Hepatocyte (in vitro differentiated cells): ENCODE measurements at places on chromosomes 5 and 9. TPM values are rescaled to one million over a fixed set of nuclear protein-coding genes. Genes with fewer than 3 reads are reported as not detected.
A peak's percentile ranks its signal among the peaks of the same experiment; 100 is the strongest.

DNA sequence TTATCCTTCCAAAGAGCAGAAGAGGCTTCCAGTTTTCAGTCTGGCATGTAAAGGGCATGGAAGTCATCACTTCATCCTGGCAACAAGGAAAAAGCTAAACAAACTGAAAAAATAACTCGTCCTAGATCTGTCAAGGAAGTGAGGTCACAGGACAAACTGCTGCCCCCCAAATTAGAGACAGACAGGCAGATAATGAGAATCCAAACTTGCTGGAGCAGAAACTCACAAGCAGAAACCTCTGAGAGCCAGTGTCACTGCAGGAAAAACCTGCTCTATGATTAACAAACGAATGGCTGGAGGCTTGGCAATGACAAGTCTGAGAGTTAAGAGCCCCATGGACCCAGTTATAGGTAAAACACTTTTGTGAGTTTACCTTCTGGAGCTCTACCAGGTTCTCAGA, 18.9 kb upstream of the MLANA start:
- no peak for DNase-seq

The PTGDS gene
- 290 and 383 TPM in 2 replicates for polyA plus RNA-seq

The PDE8B gene
- 8.3 and 12.3 TPM in 2 replicates for polyA plus RNA-seq

DNA sequence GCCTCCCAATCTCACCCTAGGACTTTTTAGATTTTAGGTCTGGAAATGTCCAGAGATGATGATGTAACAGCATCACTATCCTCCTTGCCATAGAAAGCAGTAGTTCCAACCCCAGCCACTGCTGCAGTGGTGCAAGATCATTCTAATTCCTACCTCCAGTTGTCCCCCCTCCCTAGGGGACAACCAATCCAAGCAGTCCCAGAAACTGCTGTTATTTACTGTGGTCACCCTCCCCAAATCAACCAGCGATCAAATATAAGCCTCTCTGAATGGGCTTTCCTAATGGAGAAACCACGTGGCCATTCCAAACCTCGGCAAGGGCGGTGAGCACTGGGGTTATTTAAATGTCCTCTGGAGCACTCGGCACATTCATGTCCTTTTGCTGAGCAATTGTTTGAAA, 159.8 kb downstream of the SLF1 start:
- DNase-seq: no peak

GRCh38 chr5:151758141-151758429, 346 bp downstream of the ATOX1 start:
- no peak for DNase-seq

The FOXD4L3 gene
- polyA plus RNA-seq: not detected in 2 replicates

DNA sequence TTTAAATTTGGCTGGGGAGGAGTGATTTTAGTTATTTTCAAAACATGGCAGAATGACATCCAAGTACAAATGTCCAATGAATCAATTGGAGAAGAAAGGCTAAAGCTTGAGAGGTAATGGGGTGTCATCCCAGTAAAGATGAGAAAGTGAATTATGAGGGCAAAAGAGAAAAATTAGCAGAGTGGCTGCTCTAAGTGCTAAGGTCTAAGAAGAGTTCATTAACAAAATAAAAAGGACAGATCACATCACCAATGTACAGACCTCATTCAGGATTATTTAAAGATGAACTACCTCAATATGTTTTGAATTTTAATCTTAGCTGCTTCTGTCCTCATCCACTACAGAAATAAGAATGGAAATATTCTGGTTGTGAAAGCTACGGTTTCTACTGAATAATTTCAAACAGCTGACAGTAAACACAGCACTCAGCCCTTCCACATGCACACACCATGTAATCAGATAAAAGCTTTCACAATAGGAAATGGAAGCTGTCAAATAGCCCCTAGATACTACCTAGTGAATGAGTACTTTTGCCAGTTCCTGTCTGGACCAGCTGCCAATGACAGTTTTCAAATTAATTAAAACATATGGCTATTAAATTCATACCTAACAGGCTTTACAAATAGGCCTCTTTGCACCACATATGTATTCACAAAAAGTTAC, 171.5 kb downstream of the SSBP2 start:
- DNase-seq: peak; percentile 6

GRCh38 chr9:133403766-133404453, 13.9 kb downstream of the REXO4 start:
- DNase-seq: peak; percentile 49

The PURA gene
- 7.4 and 10.1 TPM in 2 replicates for polyA plus RNA-seq

- no peak for DNase-seq
Measured at GRCh38 chr5:169288066-169288930, 12.6 kb downstream of the SLIT3 start.

- no peak for DNase-seq
Measured at GRCh38 chr9:109604781-109605180, 106.7 kb upstream of the PTPN3 start.

DNA sequence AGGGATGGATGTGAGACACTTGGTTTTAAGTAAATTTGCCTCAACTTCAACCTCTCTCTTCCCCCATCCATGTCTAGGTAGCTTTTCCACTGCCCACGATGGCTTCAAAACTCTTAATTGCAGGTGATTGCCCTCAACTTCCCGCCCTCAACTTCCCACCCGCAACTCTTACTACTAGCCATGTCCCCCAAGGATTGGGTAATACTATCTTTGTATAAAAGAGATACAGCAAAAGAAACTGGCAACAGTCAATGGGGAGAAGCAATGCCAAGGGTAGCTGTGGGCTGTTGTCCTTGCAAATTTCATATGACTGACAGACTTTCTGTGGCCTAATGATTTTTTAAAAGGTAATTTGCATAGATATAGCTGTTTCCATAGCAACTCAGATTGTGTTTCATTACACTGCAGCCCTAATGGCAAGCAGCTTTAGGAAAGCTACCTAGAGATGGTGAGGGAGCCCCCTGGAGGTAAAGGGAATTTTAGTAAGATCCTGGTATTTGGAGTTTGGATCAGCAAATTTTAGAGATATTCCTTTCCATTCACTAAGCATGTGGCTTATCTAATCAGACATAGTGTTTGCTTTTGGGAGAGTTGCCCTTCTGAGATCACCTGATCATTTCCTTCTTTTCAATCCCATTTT, 421.5 kb upstream of the DAP start:
- peak; percentile 60 for DNase-seq

- no peak for DNase-seq
Measured at GRCh38 chr5:89179731-89180130, 296.7 kb upstream of the MEF2C start.

DNA sequence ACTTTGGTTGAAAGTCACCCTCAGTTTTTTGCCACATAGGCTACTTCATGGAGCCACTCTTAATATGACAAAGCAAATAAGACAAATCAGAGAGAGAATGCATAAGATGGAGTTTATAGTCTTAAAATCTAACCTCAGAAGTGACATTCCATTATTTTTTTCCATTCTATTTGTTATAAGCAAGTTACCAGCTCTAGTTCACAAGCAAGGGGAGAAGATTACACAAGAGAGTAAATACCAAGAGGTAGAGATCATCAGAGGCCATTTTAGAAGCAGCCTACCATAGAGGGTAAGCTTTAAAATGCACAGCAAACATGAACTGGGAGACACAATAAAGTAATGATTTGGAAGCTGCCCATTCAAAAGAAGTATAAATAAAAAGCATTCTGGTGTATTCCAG, 651.3 kb upstream of the MEF2C start:
- no peak for DNase-seq

DNA sequence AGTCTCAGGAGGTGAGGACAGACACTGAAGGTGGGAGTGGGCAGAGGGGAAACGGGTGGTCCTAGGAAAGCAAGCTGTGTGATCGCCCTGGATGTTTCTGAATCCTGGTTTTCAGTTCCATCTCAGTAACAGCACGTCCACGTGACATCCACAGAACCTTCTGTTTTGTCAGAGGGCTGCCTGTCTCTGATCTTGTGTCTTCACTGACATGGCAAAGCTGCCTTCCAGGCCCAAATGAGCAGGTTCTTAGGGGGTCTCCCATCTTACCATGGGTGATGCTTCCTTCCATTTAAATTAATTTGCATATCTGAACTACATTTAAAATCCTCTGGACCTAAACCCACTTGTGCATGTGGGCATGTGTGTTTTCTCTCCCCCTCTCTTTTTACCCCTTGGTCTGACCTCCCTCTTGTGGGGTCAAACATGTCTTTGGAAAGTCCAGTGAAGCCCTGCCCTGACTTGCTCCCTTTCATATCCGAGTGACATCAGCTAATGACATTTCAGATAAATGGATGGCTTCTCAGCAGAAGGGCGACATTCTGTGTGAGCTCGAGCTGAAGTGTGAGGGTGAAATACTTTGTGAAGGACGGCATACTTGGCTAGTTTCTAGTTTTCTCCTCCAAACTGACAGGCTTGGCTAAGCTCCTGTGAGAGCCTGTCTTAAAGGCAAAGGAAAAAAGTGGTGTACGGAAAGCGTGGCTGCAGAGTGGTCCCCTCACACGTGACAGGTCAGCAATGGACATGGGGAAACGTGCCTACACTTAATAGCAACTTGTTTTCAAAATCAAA, 204.8 kb upstream of the S1PR3 start:
- no peak for DNase-seq

The SLC6A7 gene
- 0.39 and 0.99 TPM in 2 replicates for polyA plus RNA-seq

The ELL2 gene
- polyA plus RNA-seq: 31.9 and 34.6 TPM in 2 replicates

- no peak for DNase-seq
Measured at GRCh38 chr5:73947906-73948640, 322.1 kb downstream of the ARHGEF28 start.

GRCh38 chr9:18976709-18977531, 56.1 kb downstream of the SAXO1 start:
- peak; percentile 34 for DNase-seq

DNA sequence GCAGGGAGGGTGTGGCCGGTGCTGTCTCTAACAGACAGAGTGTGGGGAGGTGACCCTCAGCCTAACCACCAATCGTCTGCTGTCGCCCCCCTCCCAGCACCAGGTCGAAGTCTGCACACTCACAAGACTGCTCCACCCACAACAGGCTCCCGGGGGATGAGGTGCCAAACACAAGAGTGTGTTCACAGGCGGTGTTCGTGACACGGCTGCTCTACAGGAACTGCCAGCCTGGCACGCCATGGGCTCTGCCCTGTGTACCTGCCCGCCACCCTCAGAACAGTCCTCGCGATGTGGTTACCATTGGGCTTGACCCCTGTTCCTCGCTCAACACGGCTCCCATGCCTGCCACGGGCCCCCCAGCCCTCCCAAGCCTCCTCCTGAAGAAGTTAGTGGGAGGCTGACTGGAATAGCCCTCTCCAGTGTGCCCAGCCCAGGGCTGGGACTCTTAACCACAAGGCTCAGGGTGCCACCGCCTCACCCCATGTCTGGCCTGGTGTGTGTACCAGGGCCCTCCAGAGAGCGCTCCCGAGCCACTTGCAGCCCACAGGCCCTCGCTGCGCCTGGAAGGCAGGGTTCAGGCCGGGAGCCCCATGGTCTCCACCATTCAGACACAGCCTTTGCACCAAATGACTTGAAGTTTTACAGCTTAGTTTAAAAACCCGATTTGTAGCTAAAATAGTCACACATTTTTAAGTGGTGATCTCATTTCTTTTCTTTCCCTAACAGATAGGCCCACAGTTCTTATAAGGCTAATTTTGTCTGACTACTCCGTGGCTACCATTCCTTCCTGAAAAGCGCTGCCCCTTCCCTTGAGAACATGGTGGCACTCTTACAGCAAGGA, 102.5 kb downstream of the CAMSAP1 start:
- no peak for DNase-seq

DNA sequence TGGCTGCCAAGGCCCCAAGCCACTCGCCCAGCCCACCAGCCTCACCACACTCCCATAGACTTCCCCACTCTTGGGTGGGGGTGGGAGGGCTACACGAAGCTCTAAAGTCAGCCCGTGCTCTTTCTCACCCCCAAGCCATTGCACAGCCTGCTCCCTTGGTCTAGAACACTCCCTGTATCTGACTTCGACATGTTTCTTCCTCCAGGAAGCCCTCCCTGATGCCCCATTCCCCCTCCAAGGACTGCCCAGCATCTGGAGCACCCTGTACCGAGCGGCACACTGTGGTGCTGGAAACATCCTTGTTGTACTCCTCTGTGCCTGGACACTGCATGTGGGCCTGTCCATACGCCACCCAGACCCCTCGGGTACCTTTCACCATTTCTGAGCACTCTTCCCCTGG, 49.4 kb upstream of the KCNMB1 start:
- no peak for DNase-seq

- DNase-seq: no peak
Measured at GRCh38 chr5:33827885-33828284, 63.9 kb downstream of the ADAMTS12 start.

DNA sequence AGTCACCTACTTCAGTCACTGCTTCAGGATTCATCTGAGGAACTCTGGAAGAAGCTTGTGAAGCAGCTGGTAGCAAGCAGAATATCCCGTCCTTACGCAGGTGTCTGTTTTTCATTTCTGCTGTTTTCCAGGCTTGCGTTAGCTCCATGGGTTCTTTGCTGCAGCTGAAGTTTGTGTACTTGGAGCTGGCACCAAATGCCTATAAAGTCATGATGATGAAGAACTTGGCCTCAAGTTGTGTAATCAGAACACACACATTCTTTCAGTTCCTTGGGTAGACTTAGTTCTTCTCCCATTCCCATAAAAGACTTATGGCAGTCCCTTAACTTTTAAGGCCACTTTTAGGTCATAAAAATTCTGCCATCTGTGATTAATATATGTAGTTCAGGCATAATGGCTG, 116.7 kb downstream of the LRRC70 start:
- DNase-seq: no peak

DNA sequence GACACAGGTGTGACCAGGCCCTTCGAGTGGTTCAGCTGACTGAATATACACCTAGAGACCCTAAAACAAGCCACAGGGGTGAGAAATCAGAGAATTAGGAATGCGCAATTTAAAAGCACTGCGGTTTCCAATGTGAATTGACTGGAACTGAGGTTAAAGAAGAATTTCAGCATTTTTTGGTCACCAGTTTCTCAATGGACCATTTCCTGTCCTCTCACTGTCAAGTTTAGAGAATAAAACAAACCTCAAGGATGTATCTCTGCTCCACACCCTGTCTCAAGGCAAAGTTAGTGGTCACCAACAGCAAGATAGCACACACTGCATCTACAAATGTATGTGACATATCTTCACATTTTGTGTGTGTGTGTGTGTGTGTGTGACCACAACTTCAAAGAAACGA, 143.8 kb upstream of the MAP3K1 start:
- no peak for DNase-seq

- DNase-seq: peak; percentile 19
Measured at GRCh38 chr9:81499021-81499454, 190.3 kb downstream of the TLE1 start.

DNA sequence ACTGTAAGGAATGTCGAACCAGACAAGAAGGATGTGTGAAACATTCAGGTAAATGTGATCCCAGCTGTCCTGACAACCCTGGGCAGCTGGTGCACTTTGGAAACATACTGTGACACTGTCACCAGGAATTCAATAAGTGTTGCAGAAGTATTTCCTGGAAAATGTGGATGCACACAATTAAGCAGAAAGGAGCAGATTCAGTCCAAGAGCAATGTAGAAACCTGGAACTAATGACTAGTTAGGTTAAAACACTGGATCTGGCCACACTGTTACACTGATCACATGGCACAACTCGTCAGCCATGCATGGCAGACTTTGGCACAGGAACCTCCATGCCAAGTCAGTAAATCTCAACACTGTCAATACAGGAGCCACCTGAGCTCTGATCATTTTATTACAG, 109.0 kb downstream of the FAM174A start:
- DNase-seq: no peak
